ENCODE measurements at places on chromosomes 2 and 18. TPM values are rescaled to one million over a fixed set of nuclear protein-coding genes. Genes with fewer than 3 reads are reported as not detected.

The STON1 gene
- total RNA-seq: 0.39 TPM

The DHRS9 gene
- 4.4 TPM for total RNA-seq

The NYAP2 gene
- not detected for total RNA-seq

The ACADL gene
- 0.14 TPM for total RNA-seq

The HOXD3 gene
- total RNA-seq: 0.18 TPM

The RNU2-63P gene
- not detected for total RNA-seq

The MOCOS gene
- total RNA-seq: 3.6 TPM

The C2orf80 gene
- total RNA-seq: not detected

The CCDC121 gene
- 3.3 TPM for total RNA-seq

The NETO1 gene
- not detected for total RNA-seq

The CDH2 gene
- 60.1 TPM for total RNA-seq

The ADRA2B gene
- 0.06 TPM for total RNA-seq

Measured in A549 treated with Hydrocortisone at 1 μM for 4 hours (cell line).